Gastroesophageal sphincter (tissue), 4 donors: ENCODE measurements at places on chromosomes 1 and 21. TPM values are rescaled to one million over a fixed set of nuclear protein-coding genes. Genes with fewer than 3 reads are reported as not detected.

- ATAC-seq, result no peak
These were observed 9.7 kb downstream of the LPAR3 start for GRCh38 chr1:84883286-84883685.

GRCh38 chr1:111202707-111203623 lies 2.5 kb upstream of the DENND2D start:
- ATAC-seq, result no peak

DNA sequence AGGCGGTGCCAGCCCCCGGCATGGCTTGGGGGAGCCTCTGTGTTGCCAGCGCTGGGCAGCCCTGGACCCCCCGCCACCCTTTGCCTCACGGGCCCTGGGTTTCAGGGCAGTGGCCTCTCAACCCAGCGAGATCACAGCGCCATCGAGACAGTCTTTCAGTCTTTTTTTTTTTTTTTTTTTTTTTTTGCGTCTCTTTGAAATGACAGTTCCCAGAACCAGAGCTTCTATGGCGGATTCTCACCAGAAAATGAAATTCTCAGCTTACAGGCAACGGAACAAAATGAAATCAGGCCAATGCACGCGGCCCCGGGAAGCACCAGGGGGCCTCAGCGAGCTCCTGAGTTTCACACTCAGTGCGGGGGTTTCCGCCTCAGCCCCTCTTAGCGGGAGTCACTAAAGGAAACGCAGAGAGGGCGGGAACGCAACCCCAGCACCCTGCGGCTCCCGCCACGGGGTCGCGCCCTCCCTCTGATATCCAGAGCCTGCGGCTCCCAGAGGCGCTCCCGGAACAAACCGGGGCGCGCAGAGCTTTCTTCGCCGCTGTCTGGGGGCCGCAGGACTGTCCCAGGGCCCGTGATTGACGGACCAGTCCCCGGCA lies 8.0 kb upstream of the COL6A1 start:
- peak; percentile 31 for ATAC-seq

The MPC2 gene
- 53.7 TPM for total RNA-seq

DNA sequence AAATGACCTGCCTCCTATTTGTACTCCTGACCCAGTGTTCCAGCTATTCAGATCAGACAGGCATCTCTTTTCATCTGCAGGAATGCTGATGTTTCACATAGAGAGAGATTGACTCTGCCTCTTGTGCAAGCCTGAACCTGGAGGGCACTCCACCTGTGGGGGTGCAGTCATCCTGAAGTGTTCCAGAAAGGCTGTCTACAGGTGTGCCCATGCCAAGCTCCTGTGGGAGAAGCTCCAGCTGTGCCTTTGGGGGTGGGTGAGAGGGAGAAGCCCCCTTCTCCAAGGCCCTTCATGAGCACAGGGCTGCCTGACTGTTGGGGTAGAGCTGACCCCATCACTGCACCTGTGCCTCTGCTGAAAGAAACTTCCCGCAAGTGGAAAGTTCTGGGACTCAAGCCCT lies 22.8 kb downstream of the IFI44 start:
- ATAC-seq, result peak; percentile 38

The SEC16B gene
- 1.8 TPM for total RNA-seq

- ATAC-seq, result no peak
These were observed 11.8 kb upstream of the RPL5 start for GRCh38 chr1:92820024-92820423.

The ATAD3C gene
- total RNA-seq, result 0.94 TPM
